ENCODE measurements at places on chromosomes 12 and 14. TPM values are rescaled to one million over a fixed set of nuclear protein-coding genes. Genes with fewer than 3 reads are reported as not detected.

The TMPO gene
- 195 TPM for total RNA-seq

The GPR65 gene
- not detected for total RNA-seq

The KRT77 gene
- not detected for total RNA-seq

The HHIPL1 gene
- total RNA-seq: 2.6 TPM

The PLEKHD1 gene
- 0.48 TPM for total RNA-seq

The AEBP2 gene
- total RNA-seq: 56.9 TPM

GRCh38 chr14:53127832-53128231 lies 25.3 kb downstream of the DDHD1 start:
- H3K27me3 ChIP-seq: no peaks in the 10 kb centered on the region
- DNase-seq: no peak
- H3K36me3 ChIP-seq: no peaks in the 10 kb centered on the region
- no peaks in the 10 kb centered on the region for H3K4me1 ChIP-seq
- no peak overlapping the region for H3K27ac ChIP-seq

DNA sequence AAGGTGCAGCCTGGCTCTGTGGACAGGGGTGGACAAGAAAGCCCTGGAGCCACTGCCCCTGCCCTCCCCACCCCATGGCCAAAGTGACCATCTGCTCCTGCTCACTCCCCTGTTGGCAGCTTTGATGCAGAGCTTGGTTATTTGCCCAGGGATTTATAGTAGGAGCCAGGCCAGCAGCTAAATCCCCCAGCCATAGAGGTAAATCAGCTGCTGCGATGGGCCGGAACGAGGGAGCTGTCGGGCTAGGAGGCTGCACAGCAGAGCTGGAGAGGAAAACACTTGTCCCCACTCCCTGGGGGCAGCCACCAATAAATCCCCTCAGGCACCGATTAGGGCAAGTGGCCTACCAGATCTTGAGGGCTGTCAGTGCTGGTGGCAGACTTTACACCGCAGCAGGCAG lies 26.0 kb downstream of the SMUG1 start:
- H3K27ac ChIP-seq: no peak overlapping the region
- no peaks in the 10 kb centered on the region for H3K36me3 ChIP-seq
- peaks cover 10% of the 10 kb centered on the region for H3K27me3 ChIP-seq
- peaks cover 19% of the 10 kb centered on the region for H3K4me1 ChIP-seq
- no peak for DNase-seq

GRCh38 chr12:96590970-96591369 lies 101.6 kb downstream of the CFAP54 start:
- H3K27me3 ChIP-seq: no peaks in the 10 kb centered on the region
- H3K4me1 ChIP-seq: no peaks in the 10 kb centered on the region
- no peaks in the 10 kb centered on the region for H3K36me3 ChIP-seq
- H3K4me3 ChIP-seq: no peak overlapping the region

DNA sequence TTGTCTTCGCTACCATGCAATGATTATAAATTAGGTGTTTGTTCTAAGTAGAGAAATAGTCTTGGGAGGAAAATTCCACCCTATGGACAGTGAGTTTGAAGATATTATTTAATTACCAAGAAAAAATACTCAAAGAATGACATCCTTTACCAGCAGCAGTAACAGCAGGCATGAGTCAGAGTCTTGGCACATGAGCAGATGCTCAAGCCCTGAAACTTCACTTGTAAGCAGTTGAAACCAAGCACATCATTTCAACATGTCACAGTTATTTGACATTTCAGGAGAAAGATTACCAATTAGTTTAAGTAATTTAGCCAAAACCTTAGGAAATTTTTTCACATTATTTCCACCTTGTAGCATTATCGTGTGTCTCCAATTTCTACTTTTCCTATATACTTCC lies 99.2 kb downstream of the C12orf50 start:
- H3K4me1 ChIP-seq: no peaks in the 10 kb centered on the region
- no peak for DNase-seq
- no peak overlapping the region for H3K4me3 ChIP-seq
- no peaks in the 10 kb centered on the region for H3K27me3 ChIP-seq

DNA sequence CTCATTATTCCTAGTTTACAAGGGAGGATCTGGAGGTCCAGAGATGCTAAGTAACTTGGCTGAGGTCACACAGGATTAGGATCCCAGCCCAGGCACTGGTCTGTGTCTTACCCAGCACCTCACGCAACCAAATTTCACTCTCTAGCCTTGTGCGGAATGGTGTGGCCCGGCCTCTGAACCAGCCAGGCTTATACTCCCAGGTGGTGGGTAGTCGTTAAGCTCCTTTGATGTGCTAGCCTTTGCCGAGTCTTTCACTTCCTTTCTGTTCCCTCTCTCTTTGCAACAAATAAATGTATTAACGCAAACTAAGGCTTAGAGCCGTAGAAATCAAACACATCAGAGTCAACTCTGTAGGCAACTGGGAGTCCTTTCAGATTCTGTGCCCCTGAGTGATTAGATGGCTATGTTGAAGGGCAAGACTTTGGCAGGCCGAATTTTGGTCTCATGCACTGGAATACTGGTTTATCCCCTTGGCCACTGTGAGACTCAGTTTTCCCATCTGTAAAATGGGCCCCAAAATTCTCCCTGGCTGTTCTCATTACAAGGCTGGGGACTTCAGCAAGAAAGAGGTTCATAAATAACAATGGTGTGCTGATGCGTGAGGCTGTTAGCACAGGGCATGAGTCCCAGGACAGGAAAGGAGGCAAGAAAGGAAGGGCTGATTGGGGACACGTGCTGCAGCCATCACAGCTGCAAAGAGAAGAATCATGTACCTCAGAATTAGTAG lies 126.3 kb downstream of the AACS start:
- no peak for DNase-seq
- H3K4me3 ChIP-seq: no peak overlapping the region
- H3K27me3 ChIP-seq: no peaks in the 10 kb centered on the region
- no peaks in the 10 kb centered on the region for H3K36me3 ChIP-seq
- H3K4me1 ChIP-seq: peaks cover 27% of the 10 kb centered on the region

GRCh38 chr12:67772267-67773169 lies 124.0 kb downstream of the DYRK2 start:
- DNase-seq: peak; percentile 64
- no peak overlapping the region for H3K4me3 ChIP-seq
- peaks cover 9% of the 10 kb centered on the region for H3K4me1 ChIP-seq
- no peaks in the 10 kb centered on the region for H3K36me3 ChIP-seq
- no peaks in the 10 kb centered on the region for H3K27me3 ChIP-seq

- peaks cover 41% of the 10 kb centered on the region for H3K27me3 ChIP-seq
- H3K36me3 ChIP-seq: no peaks in the 10 kb centered on the region
- H3K27ac ChIP-seq: no peak overlapping the region
- no peak for DNase-seq
- peak overlapping the region; percentile 42 for H3K4me3 ChIP-seq
Observed at GRCh38 chr12:5429741-5430557, 2.0 kb upstream of the NTF3 start.

DNA sequence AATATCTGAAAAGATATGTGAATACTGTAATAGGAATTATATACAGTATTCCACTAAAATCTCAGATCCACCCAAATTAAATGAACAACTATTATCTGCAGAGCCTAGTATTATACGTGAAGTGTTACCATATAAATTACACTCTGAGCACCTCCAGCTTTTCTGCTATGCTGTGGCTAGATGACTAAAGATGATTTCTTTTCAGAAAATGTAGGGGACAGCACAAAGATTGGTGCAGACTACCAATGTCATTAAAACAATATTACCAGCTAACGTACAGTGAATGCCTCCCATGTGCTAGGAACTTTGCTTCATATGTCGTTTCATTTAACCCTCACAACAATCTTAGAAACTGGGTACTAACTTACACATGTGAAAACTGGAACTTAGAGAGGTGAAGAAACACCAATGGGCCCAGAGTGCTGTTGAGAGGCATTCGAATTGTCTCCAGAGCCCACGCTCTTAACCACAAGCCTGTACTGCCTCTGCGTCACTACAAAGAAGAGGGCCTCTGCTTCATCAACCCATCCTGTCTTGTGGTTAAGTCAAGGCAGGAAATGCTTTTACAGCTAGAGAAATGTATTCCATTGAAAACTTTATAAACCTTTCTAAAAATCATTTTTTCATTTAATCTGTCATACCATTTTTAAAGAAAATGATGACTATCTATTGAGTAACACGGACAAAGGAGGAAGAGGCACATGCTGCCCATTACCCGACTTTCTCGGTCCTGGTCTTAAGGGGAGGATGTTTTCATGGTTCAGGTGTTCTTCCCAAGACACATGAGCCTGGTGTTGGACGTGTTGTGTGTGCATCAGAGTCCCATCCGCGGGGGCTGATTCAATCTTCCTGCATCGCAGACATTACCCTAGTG lies 1.3 kb downstream of the GPR65 start:
- H3K4me1 ChIP-seq: no peaks in the 10 kb centered on the region
- H3K27ac ChIP-seq: no peak overlapping the region
- no peak for DNase-seq
- no peaks in the 10 kb centered on the region for H3K27me3 ChIP-seq
- H3K36me3 ChIP-seq: no peaks in the 10 kb centered on the region

- peaks cover 5% of the 10 kb centered on the region for H3K4me1 ChIP-seq
- no peaks in the 10 kb centered on the region for H3K27me3 ChIP-seq
- no peak for DNase-seq
- H3K36me3 ChIP-seq: no peaks in the 10 kb centered on the region
Observed at GRCh38 chr14:61184112-61184511, 97.0 kb downstream of the TMEM30B start.

DNA sequence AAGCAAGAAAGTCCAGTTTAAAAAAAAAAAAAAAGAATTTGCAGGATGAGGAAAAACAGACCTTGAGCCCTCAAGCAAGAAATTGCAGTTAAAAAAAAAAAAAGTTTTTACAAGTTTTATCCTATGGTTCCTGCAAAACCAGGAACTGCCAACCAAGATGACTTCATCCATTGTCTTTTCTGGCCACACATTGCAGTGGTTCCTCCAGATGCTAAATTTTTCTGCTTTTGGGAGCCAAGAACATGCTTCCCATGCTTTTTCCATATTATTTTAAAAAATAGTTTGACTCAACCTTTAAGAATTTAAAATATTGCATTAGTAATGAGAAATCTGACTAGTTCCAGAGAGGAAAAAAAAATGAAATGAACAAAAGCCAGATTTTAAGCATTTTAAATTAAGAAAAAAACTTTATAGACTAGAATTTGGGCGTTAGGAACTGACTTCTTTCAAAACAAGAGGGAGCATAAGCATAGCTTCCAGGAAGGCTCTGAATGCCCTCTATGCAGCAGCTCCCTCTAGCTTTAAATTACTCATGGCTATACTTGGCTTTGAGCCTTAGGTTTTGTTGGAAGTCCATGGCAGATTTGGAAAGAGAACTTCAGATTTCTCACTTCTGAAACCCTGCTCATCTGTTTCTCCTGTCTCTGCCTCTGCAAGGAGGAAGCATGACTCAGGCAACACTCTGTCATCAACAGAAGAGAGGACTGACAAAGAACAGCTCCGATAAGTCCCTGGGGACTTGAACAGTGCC lies 124.5 kb downstream of the GPR65 start:
- no peak overlapping the region for H3K4me3 ChIP-seq
- H3K36me3 ChIP-seq: no peaks in the 10 kb centered on the region
- H3K4me1 ChIP-seq: no peaks in the 10 kb centered on the region
- no peak overlapping the region for H3K27ac ChIP-seq

GRCh38 chr14:99647411-99647810 lies 2.5 kb downstream of the HHIPL1 start:
- H3K4me3 ChIP-seq: no peak overlapping the region
- no peak for DNase-seq
- peaks cover 14% of the 10 kb centered on the region for H3K4me1 ChIP-seq

DNA sequence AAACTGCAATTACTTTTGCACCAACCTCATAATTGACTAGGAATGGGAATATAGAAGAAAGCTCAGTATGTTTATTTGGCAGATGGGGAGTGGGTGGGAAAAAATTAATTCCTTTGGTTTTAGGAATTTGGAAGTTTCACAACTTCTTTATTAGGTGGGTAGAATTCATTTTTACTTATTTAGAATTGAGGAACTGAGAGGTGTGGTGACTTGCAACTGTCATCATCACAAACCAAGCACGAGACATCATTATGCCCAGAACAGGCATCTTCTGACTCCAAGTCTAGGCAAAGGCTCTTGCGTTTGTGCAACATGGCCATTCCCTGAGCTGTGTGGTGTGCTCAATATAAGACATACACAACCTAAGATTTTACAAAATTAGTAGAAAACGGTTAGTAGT lies 380.0 kb downstream of the ATP23 start:
- H3K27me3 ChIP-seq: no peaks in the 10 kb centered on the region
- no peak for DNase-seq
- H3K36me3 ChIP-seq: no peaks in the 10 kb centered on the region

DNA sequence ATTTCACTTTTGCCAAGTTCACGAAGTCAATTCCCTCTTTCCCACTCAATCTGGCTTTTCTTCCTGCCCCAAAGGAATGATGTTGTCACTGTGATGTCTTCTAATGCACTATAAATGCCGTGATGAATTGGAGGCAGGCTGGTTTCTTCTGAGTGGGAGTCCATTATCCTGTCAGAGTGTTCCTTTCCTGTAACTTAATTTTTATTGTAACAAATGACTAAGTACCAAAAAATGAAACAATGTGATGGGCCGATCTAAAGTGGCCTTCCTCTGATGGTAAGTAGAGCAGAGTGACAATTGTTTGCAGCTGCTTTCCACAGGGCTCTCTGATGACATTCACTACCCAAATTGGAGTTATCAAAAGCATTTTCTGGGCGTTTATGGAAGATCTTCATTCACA lies 22.2 kb downstream of the TMEM30B start:
- peaks cover 4% of the 10 kb centered on the region for H3K27me3 ChIP-seq
- peaks cover 3% of the 10 kb centered on the region for H3K4me1 ChIP-seq
- no peak for DNase-seq
- H3K36me3 ChIP-seq: no peaks in the 10 kb centered on the region
- H3K27ac ChIP-seq: no peak overlapping the region

GRCh38 chr14:78683981-78684380 lies 513.8 kb downstream of the NRXN3 start:
- no peaks in the 10 kb centered on the region for H3K4me1 ChIP-seq
- DNase-seq: no peak
- no peaks in the 10 kb centered on the region for H3K36me3 ChIP-seq
- no peak overlapping the region for H3K27ac ChIP-seq
- H3K4me3 ChIP-seq: no peak overlapping the region

- no peaks in the 10 kb centered on the region for H3K36me3 ChIP-seq
- DNase-seq: no peak
- no peaks in the 10 kb centered on the region for H3K27me3 ChIP-seq
- H3K4me1 ChIP-seq: peaks cover 3% of the 10 kb centered on the region
Observed at GRCh38 chr12:120994589-120995337, 16.4 kb downstream of the HNF1A start.

DNA sequence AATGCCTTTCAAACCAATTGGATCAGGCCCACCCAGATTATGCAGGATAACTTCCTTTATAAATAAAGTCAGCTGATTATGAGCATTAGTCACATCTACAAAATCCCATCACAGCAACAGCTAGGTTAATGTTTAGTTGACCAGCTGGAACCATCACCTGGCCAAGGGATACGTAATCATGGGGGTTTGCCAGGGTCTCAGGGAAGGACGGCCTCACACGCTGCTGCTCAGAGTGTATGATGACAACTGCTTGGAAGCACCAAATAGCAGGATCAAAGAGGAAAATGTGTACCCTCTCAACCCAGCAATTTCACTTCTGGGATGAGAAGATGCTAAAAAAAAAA lies 162.6 kb downstream of the SLC15A4 start:
- H3K27me3 ChIP-seq: no peaks in the 10 kb centered on the region
- no peaks in the 10 kb centered on the region for H3K36me3 ChIP-seq
- H3K27ac ChIP-seq: no peak overlapping the region
- H3K4me3 ChIP-seq: no peak overlapping the region
